ENCODE measurements at places on chromosomes 4 and X. TPM values are rescaled to one million over a fixed set of nuclear protein-coding genes. Genes with fewer than 3 reads are reported as not detected.

DNA sequence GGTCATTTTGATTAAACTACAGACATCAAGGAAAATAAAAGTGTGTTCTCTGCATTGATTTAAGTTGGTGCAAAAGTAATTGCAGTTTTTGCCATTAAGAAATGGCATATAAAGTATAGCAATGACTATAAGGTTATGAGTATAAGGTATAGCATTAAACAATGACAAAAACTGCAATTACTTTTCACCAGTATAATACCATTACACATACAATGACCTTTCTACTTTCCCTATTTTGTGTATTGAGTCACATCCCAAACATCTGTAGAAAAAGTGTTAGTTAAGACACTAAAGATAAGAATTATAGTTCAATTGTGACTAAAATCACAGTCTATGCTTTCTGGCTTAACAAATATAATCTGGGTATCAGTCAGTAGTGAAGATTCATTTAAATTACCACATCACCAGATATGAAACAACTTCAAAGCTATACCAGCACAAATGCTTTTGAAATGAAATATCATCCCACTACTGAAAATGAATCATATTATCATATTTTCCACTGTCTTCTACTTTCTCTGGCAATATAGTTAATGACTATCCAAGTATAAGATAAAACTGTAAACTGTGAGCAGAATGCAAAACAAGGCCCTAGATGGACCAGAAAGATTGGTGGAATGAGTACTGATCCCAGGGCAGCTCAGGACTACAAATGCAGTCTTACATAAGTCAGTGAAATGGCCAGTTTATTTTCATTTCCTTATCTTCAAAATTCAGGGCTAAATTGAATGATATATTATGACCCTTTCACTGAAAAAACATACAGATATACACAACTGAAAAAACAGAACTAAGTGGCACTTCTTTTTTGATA, 241.1 kb downstream of the ANTXR2 start:
- DNase-seq, result no peak

GRCh38 chrX:39665830-39666518, 431.8 kb downstream of the BCOR start:
- no peak for DNase-seq

Gene TRIML2
- total RNA-seq, result 3.4 TPM

DNA sequence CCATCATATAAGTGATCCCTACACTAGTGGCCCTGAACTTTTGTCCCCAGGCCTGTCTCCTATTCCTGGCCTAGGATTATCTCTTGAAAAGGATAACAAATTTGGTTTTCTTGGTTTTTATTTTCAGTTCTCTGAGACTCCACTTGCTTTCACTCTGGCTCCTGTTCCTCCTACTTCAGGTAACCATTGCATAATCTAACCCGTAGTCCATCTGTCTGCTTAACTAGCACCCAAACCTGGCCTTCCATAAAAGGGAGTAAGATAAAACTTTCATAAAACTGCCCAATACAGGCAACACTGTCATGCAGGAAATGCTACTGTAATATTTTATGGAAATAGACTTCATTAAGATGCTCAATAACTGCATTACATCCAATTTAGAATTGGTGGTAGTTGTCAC, 52.1 kb upstream of the RAP1GDS1 start:
- DNase-seq, result no peak
